ENCODE measurements at places on chromosomes 4 and X.

DNA sequence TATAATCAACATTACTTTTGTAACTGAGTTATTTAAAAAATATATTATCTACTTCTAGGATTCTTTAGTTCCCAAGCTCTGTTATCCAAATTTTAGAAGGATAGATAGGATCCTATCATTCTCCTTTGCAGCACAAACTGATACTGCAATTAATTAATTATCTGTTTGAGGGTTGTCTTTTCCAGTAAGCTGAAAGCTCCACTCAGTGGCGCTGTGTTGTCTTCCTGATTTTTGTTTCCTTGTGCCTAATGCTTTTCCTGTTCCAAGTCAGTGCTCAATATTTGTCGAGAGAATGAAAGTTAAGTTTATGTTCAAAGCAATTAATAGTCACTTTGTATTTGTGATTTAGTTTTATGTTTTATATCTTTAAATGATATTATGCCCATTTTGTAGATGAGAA, 107.4 kb upstream of the ANK2 start:
- no peak for DNase-seq

DNA sequence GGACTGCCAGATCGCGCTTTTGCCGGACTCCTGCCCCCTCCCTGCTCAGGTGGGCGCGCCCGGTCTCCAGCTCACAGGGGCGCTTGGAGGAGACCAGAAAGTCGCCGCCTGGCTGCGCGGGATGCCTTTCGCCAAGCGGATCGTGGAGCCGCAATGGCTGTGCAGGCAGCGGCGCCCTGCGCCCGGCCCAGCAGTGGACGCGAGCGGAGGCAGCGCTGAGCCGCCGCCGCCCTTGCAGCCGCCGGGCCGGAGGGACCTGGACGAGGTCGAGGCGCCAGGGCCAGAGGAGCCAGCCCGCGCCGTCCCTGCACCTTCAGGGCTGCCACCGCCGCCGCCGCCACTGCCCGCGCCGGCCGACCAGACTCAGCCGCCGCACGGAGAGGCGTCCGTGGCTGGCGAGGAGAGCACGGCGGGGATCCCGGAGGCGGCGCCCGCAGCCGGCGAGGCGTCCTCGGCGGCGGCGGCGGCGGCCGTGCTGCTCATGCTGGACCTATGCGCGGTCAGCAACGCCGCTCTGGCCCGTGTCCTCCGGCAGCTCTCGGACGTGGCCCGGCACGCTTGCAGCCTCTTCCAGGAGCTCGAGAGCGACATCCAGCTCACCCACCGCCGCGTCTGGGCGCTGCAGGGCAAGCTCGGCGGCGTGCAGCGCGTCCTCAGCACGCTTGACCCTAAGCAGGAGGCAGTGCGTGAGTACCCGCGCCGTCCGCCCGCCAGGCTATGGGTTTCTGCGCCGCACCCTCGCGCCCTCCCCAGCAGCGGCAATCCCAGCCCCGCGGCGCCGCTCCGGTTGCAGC, 834 bp downstream of the NHS start:
- DNase-seq: peak; percentile 33

DNA sequence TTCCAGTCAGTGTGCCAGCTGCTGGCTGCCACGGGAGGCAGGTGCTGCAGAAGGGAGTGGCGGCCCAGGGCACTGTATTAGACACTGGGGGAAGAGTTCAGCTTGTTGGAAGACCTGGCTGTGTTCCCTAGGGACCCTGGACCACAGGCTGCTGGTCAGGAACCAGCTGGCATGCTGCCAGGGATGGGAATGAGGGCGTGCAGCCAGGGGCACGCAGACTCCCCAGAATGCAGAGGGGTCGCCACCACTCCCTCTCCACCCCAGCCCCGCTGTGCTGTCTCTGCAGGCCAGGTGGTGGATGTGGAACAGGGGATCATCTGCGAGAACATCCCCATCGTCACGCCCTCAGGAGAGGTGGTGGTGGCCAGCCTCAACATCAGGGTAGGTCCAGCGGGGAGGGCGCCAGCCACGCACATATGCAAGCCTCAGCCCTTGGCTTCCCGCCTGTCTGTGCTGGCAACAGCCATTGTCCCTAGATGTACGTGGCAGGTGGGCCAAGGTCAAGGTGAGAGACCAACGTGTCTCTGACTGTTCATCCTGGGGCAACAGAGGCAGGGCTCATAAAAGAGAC, 12.3 kb downstream of the ABCD1 start:
- DNase-seq: no peak

GRCh38 chr4:181345931-181346330, 897.3 kb upstream of the TENM3 start:
- no peak for DNase-seq

DNA sequence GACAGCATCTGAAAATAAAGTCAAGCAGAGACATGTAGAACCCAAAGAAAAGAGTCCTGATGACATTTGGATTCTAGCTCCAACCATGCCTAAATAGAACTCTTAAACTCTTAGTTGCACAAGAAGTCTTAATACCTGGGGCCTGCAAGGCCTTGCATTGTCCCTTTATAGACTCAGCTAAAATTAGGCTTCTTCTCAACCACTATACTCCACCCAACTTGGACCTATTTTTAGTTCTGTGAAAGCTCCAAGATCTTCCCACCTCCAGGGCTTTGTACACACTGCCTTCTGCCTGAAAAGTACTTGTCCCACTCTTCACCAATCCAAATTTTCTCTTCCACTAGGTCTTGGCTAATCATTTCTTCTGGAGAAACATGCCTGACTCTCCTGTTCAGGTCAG, 36.5 kb downstream of the PLK4 start:
- no peak for DNase-seq

DNA sequence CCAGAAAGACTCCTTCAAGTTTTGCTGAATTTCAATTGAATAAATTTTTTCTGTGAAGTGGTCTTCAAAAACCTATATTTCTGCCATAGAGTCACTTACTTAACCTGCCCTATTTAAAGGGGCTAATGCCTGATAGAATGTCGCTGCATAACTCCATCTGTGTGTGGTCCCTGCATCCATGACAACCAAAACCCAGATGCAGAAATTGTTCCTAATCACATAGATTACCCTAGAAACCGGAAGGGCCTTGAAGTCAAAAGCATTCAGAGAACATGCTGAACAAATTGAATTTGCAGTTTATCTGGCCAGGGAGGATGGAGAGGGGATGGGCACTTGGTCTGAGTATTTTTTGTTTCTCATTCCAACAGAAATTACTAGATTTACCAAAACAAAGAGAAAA, 1.5 kb upstream of the PARM1 start:
- no peak for DNase-seq

GRCh38 chrX:97405031-97405660, 521.4 kb downstream of the RPA4 start:
- no peak for DNase-seq

DNA sequence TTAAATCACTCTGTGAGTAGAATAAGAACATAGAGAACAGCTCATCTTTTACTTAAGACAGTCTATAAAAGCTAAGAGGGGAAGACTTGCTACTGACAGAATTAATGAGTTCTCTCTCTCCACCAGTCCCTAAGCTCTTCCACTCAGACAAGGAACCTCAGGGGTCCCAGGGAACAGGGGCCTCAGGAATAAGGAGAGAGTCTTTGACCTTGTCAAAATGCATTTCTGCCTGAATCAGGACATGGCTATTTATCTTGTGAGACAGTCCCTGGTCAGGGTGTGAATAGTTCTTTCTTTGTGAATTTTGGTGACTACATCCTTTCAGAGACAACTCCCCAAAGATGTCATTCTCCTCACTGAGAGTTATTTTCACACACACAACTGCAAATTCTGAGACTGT, 218.7 kb upstream of the HS3ST1 start:
- DNase-seq: no peak

- DNase-seq: no peak
Measured at GRCh38 chrX:121886557-121886956, 839.1 kb downstream of the GLUD2 start.

DNA sequence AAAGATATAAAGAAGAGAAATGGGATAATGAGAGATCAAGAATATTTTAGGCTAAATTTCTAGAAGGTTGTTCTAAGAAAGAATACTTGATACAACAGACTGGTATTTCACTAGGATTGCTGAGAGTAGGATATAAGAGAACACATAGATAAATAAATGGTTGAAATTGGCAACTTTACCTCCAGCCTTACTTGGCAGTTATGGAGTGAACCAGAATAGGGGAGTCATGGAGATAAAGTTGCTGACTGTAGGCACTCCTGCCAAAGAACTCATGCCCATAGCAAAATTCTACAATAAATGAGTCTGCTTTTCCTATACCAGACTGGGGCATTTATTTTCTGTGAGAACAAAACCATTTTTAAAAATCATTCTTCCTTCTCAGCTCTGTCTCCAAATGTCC, 26.4 kb upstream of the MMRN1 start:
- no peak for DNase-seq

- peak; percentile 1 for DNase-seq
Measured at GRCh38 chr4:16104520-16104919, 20.7 kb upstream of the PROM1 start.
